ENCODE measurements at places on chromosomes 3 and 15. TPM values are rescaled to one million over a fixed set of nuclear protein-coding genes. Genes with fewer than 3 reads are reported as not detected.

Gene TGM4
- total RNA-seq, result under 0.01 TPM

Gene TCF12
- 89.1 TPM for total RNA-seq

Gene HHATL
- not detected for total RNA-seq

Gene CCR2
- total RNA-seq, result not detected

Gene PLIN1
- total RNA-seq, result not detected

Gene NCK1
- total RNA-seq, result 36.2 TPM

Gene CDHR4
- not detected for total RNA-seq

Gene CYP19A1
- total RNA-seq, result 34.5 TPM

Gene SEMA6D
- total RNA-seq, result 0.59 TPM

Gene TMEM44
- total RNA-seq, result 8.1 TPM

Gene BLM
- total RNA-seq, result 12.1 TPM

Gene COL8A1
- 21.3 TPM for total RNA-seq

Gene CFAP100
- not detected for total RNA-seq

Gene TF
- total RNA-seq, result under 0.01 TPM

Gene VIPR1
- total RNA-seq, result not detected

Gene PRSS50
- total RNA-seq, result not detected

Gene GPR176
- total RNA-seq, result 50.7 TPM

Gene STRA6
- total RNA-seq, result not detected

Gene CCNB2
- 42.2 TPM for total RNA-seq

Gene DUOXA1
- total RNA-seq, result not detected

Gene DAZL
- 0.37 TPM for total RNA-seq

Gene ITIH3
- total RNA-seq, result not detected

Gene P2RY13
- not detected for total RNA-seq

Gene COL6A6
- total RNA-seq, result under 0.01 TPM

Gene CLCN2
- total RNA-seq, result 5.5 TPM

Gene XIRP1
- not detected for total RNA-seq

Gene MAPKBP1
- total RNA-seq, result 16.9 TPM

Gene NBEAL2
- total RNA-seq, result 3.3 TPM

Gene ZMYND10
- total RNA-seq, result 0.20 TPM

Gene GP9
- not detected for total RNA-seq

Gene WDR93
- not detected for total RNA-seq

Gene CPLX3
- not detected for total RNA-seq

Gene PTPN9
- total RNA-seq, result 15.8 TPM

Gene TAGLN3
- not detected for total RNA-seq

Gene ZNF660
- 1.8 TPM for total RNA-seq

Gene AMIGO3
- total RNA-seq, result 1.2 TPM

Data from subcutaneous preadipocyte (primary cell).